ENCODE measurements at places on chromosomes 1 and 21.

DNA sequence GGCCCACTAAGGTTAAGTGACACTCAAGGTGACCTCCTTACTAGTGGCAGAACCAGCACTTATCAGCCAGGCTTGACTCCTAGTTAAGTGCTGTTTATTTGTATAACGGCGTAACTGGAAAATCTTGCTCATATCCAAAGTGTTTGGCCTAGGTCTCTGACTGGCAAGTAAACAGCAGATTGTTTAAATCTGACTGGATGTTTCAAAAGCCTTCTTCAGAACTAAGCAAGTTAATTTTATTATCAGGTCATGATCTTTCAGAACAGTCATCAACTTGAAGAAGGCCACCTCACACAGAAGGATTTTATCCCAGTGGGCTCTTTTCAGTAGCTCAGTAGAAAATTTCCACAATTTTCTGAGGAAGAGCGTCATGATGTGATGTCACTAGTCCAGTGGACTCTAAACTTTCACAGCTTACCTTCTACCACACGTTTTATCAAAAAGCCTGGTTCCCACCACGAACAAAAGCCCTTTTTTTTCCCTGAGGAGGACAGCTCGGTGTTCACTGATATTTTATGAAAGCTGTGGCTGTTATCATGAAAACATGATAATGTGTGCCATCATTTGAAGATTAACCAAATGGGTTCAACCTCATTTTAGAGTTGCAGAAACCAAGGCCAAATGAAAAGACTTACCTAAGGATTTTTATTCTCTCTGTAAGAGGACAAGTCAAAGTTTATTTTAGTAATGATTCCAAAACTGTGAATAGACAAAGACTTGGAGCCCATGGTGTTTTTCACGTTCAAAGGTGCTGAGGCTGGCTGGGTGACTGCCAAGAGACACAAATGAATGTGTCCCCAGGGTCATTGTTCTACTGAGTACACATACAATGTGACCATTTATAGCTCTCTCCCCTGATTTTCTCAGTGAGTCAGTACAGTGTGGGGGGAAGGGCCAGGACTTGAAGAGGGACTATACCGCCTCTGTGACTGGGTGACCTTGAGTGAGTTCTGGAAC lies 9.1 kb downstream of the SGIP1 start:
- DNase-seq = no peak

DNA sequence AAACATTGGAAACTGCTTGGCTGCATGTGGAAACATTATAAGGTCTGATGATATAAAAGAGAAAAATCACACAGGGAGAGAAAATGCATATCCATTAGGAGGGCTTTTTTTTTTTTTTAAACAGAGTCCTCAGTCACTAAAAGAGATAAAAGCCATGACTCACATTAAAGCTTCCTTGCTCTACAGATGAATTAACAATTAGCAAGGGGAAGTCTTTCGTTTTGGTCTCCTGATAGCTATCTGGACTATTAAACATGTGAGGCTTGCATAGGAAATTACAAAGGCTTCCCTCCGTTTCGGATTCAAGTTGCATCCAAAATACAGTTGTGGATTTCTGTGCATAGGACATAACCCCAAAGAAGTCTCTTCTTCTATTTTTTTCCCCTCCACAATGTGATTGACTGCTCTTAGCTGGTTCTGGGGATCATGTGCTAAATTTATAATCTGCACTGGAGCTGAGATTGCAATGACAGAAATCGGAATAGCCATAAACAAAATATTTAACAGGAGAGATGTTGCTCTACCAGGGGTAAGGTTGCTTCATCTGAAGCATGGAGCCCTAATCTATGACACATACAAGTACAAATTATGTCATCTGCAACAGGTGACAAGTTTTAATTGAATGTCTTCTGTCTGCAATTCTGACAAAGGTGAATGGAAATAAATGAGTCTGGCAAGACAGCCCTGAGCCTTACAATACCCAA lies 146.8 kb downstream of the ESRRG start:
- no peak for DNase-seq

DNA sequence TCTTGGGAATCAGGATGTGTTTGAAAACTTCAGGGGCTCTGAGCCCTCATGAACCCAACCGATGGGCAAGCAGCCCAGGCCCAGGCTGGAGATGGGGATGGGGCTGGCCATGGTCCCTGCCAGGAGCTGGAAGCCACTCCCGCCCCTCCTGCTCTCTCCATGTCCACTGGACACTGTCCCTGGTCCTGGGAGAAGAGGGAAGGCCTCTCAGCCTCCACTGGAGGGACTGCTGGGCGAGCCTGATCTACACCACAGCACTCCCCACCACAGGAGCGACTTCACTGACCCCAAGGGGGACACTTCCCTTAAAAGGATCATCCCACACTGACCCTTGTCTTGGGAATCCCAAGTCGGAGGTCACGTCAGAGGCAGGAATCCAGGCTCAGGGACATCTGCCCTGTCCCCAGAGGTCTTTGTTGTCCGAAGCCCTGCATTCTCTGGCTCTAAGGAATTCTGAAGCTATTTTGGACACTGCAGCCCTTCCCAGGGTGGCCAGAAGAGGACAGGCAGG lies 16.9 kb upstream of the COL18A1 start:
- no peak for DNase-seq

DNA sequence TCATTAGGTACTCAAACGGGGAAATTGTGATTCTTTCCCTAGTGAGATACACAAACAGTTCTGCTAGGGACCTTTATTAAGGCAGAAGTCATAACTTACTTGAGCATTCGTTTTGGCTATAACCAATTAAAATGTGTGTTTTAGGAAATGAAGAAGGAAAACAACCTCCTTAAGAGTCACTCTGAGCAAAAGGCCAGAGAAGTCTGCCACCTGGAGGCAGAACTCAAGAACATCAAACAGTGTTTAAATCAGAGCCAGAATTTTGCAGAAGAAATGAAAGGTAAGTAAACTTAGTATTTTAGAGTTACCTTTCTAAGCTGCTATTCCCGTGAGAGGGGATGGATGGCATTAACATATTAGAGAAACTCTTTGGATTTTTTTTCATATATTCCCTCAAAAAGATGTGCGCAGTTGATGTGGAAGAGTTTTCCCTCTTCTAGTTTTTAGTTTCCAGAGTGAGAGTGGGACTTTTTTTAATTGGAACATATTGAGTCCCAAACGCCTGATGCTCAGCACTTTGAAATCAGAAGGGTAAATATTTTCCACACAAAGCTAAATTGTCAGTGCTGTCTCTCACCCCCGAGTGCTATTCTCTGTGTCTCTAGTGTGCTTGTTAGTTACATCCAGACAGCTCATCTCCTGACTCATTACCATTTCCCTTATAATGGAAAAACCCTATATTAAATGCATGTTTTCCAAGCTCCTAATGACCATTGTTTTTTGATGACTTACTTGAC lies 34.9 kb downstream of the CENPF start:
- DNase-seq = no peak

- peak; percentile 56 for DNase-seq
Observed at GRCh38 chr21:45630066-45630694, 13.3 kb upstream of the PCBP3 start.

- no peak for DNase-seq
Observed at GRCh38 chr1:231801042-231801585, 174.5 kb downstream of the DISC1 start.

- DNase-seq = no peak
Observed at GRCh38 chr1:32886004-32886827, at the start of gene HPCA. TSS of gene HPCA (plus strand) at chr1:32886491. CDS start at chr1:32888899, 2,408 bp downstream.

GRCh38 chr1:94675373-94675772 lies 133.8 kb upstream of the F3 start:
- no peak for DNase-seq

DNA sequence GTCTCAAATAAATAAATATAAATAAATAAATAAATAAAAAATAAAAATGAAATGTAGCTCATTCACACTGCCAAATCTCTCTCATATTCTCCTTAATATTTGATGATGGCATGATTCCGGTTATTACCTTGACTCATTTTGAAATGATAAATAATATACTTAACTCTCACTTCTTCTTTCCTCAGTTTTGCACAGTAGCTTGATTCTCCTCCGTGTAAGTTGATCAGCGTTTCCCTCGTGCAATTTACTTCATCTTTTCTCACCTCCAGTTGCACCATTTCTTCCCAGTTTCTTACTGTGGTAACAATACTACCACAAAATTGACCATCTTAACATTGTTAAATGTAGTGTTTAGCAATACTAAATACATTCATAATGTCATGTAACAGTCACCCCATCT lies 111.6 kb downstream of the RIPK4 start:
- no peak for DNase-seq

- no peak for DNase-seq
Observed at GRCh38 chr1:112060261-112060660, 70.8 kb upstream of the KCND3 start.

- no peak for DNase-seq
Observed at GRCh38 chr1:9687874-9688582, 36.5 kb downstream of the PIK3CD start.

- DNase-seq = no peak
Observed at GRCh38 chr1:219223496-219223895, 49.8 kb downstream of the LYPLAL1 start.

- no peak for DNase-seq
Observed at GRCh38 chr1:25878690-25879089, 3.2 kb upstream of the PAQR7 start.

DNA sequence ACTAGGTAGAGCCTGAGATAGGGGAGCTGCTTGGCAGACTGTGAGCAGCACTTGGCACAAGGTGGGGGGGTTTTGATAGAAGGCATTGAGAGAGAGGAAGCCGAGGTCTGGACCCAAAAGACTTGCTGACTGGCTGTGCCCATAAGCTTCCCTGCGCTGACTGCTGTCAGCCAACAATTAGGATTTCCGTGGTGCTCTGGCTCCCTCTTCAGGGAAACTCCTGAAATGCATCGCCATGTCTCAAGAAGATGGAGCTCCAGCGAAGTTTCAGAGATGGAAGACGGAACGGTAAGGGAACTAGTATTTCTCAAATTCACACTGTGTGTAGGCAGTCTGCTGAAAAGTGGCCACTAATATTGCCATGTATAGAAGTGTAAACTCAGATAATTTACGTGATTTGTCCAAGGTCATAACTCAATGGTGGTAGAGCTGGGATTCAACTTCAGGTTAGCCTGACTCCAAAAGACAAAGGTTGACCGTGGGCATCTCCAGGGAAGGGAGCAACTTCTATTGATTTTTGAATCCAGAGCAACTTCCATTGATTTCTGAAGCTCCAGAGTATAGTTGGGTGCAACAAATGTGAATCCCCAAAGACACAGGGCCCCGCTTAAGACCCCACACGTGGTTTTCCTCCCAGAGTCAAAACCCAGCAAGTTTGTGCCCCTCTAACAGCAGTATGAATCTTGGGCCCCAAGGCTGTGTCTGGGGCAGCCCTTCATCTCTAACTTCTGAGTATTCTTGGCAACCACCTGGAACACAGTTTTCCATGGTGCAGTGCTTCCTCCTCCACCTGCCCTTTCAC lies 44.5 kb upstream of the CRNN start:
- DNase-seq = no peak

DNA sequence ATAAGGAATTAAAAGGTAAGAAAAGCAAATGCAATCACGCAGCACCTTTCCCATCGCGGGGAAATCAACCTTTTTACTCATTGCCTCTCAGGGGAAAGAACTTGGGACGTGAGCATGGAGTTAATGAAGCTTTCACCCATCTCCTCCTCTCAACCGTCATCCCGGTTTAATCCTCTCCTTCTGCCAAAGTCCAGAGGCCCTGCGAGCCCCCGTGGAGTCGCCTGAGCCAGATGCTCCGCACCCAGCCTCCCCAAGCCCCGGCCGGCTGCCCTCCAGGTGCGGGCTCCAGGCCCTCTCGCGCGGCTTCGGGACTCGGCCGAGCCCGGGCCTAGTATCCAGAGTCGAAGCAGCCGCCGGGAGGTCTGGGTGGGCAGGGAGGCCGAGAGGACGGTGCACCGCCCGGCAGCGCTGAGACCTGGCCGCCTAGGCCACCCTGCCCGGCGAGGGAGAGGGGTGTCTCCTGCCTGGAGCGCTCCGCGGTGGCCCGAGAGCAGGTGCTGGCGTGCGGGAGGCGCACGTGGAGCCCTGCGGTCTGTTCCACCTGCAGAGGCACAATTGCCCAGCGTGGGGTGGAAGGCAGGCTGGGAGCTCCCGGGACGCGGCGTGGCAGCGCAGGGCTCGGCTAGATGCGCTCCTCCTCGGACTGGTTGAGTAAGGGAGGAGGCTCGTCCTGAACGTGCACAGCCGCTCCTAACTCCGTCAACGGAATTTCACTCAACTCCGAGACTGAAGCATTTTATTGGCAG lies 218.5 kb downstream of the SDCCAG8 start:
- no peak for DNase-seq

- no peak for DNase-seq
Observed at GRCh38 chr1:172321451-172321850, 99.0 kb upstream of the C1orf105 start.

GRCh38 chr1:33465316-33465715 lies 7.1 kb upstream of the ZSCAN20 start:
- no peak for DNase-seq

DNA sequence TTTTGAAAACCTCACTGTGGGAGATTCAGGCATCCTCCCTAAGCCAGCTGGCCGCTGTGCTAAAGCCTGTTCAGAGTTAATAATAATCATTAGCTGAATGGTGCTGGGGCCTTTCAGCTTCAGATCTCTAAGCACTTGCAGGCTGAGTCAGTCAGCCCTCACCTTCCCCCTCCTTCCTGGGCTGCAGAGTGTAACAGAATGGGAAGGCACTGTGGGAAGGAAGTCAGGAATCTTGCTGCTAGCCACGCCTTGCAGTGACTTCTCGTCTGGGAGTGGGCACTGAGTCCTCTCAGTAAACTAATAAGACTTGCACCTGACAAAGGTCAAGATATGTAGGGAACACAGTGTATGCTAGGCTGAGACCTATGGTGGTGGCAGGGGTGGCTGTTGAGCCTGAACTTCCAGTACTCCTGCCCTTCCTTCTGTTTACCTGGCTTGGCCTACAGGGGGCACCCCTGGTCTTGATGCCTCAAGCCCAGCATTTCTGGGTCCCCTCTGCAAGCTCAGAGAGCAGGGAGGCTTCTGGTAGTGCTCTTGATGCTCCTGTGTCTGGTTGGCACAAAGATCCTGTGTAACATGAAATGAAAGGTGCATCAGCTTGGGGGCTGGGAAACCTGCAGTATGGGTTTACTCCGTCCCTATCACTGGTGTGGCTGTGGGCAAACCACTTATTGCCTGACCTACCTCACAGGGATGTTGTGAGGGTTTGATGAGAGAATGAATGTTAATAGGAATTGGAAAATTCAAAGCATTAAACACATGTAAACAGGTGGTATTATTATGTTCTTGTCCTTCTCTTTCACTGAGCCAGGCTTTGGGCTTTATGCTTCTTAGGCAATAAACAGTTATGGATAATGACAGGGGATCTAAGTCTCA lies 6.0 kb downstream of the CYB561D1 start:
- DNase-seq = no peak

DNA sequence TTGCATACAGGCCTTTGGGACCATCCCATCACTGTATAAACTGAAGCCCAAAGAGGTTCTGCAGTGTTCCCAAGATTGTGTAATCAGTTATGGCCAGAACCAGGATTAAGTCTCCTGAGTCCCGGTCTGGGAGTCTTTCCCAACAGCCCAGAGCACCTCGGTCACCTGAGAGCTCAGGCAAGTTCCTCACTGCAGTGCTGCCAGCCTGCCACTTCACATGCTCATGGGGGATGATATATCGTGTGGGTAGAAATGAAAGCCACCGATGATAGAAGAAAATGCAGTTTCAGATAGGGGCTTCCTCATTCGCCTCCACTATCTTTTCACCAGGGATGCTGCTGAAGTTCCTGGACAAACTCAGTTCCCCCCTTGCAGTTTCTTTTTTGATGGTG lies 30.4 kb downstream of the FHAD1 start:
- DNase-seq = no peak

GRCh38 chr1:239977416-239977815 lies 114.3 kb upstream of the FMN2 start:
- DNase-seq = no peak
